ENCODE measurements at places on chromosomes 13 and 19.

DNA sequence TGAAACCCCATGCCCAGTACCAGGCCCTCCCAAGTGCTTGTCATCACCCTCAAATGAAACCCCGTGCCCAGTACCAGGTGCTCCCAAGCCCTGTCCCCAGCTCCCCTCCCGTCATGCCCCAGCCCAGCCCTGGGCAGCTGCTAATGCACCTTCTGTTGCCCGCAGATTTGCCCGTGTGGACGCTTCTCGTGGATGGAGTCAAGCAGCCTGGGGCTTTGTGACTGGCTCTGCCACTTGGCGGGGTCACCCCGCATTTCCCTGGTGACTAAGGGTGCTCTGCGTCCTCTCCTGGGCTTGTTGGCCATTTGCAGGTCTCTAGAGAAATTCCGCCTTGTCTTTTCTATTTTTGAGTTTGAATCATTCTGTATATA lies 82.7 kb downstream of the ATP11A start:
- no peak for DNase-seq

GRCh38 chr19:640161-640558 lies 481 bp downstream of the FGF22 start:
- DNase-seq = no peak

GRCh38 chr13:42083138-42083770 lies 34.8 kb downstream of the DGKH start:
- no peak for DNase-seq

DNA sequence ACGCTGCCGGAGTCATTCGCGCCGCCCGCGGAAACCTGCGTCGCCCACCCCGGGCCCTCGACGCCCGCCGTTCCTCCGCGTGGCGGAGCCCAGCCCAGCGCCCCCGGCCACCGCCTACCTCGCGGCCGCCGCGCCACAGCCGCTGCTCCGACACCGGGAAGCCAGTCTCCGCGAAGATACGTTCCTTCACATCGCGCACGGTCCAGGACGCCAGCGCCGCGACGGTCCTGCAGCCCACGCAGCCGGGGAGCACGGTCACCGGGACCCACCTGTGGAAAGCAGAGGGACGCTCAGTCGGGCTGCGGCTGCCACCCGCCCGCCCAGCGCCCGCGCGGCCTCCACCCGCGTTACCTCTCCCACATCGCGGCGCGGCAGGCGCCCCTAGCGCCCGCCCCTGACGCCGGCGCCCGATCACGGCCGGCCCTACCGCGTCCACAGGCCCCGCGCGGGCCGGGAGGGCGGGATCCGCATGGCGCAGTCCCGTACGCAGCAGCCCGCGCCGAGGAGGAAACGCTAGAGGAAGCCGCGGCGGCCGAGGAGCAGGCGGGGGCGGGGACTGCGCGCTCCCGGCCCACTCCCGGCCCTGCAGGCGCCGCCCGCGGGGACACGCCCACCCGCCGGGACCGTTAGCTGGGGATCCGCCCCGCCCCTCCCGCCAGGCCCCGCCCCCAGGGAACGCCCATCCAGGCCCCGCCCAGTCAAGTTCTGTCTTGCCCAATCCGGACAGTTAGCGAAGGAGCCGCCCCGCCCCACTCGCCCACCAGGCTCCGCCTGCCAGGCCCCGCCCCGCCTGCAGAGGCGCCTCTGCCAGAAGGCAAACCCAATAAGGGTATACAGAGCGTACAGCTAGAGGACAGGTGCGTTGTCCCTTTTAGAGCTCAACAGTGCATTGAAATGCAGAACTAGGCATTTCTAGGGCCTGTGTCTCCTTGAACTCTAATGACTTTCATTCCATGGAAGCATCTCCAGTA lies 58.2 kb downstream of the SACS start:
- peak; percentile 97 for DNase-seq

DNA sequence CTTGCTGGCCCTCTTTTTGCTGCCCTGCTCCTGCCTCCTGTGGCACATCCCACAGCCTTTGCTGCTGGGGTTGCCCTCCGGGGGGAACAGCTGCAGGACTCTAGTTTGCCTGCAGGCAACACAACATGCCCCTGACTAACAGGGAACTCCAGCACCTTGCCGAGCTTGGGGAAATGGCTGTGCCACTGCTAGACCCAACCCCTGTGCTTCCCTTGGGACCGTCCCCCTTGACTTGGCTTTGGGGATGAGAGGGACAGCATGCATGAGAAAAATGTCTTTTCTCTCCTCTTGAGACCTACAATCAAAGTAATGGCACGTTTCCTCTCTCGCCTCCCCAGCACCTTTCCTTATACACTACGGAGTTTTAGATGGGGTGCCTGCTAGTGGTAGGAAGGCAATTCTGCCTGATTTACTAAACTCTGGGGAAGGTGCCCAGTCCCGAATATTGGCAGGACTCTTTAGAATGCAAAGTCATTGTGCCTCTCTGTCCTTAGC lies 12.4 kb upstream of the VWA8 start:
- no peak for DNase-seq

DNA sequence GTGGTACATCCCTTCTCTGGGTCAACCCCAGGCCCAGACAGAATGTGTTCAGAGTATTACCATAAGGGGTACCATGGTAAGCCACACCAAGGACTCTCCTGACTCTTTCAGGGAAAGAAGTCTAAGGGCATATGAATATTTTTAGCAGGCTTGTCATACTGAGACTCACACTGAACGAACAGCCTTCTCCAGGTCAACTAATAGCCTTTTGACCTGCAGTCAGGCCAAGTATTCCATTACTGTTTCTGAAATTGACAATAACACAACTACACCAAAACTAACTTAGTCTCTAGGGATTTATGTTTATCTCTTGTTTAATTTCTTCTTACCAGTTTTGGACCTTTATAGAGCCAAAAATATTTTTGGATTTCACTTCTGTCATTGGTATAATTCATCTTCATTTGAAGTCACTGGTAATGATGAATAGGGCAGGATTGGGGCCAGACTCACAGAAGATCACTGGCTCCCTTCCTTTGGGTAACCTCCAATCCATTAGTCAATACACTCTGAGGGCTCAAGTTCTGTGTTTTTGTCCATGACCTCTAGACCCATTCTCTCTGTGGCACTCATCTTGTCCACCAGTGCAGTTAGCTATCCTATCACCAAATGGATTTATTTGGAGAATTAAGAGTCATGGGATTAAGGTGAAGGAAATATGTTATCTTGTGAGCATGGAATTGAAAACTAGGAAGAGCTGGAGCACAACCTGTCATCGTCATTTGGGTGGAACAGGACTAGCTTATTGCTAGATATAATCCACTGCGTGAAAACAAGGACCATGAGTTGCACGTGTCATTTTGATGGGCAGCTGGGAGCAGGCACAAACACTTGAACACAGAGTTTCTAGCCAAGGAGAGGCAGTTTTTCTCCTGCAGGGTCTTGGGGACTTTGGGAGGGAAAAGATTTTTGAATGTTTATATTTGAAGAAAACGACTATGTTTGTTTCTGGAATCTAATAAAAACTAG lies 313.3 kb downstream of the DCLK1 start:
- DNase-seq = no peak

GRCh38 chr19:9724157-9724556 lies 44.4 kb downstream of the ZNF846 start:
- DNase-seq = no peak

DNA sequence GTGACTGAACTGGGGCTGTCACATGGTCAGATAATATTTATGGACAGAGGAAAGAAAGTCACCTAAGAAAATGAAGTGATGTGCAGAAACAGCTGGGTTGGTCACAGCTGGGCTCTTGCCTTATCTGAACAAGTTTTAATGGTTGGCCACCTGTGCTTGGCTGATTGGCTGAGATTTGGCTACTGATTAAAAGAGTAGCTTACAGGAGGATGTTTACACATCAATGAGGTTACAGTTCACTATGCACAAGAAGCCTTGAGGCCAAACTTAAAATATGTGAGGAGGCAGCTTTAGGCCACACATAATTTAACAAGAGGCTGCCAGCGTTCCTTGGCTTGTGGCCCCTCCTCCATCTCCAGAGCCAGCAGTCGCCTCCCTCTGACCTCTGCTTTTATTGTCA lies 99.2 kb upstream of the C1QTNF9B start:
- no peak for DNase-seq

DNA sequence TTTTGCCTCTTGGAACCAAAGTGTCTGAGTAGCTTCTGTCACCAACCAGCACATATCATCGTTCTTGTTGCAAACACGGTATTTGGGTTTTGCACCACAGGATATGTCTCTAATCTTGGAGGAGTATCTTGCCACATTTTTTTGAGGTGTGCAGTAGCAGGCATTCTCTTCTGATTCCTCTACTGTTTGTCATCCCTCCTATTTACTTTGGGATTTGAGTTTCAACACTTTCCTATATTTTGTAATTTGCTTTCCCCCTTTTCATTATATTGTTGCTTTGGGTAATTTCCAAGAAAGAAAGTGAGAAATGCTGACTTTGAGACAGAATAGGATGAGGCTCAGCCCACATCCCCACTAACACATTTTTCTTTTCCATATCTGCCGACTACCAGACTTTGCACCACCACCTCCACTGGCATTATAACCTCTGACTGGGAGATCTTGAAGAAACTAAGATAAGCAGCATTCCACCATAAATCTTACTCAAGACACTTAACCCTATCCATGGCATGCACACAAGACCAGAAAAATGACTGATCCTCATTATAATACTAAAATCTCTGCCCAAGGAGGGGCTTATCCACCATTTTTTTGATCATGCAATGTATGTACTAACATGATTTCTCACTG lies 12.0 kb upstream of the DZIP1 start:
- no peak for DNase-seq

GRCh38 chr19:10431943-10432735 lies 11.8 kb downstream of the PDE4A start:
- peak; percentile 52 for DNase-seq

DNA sequence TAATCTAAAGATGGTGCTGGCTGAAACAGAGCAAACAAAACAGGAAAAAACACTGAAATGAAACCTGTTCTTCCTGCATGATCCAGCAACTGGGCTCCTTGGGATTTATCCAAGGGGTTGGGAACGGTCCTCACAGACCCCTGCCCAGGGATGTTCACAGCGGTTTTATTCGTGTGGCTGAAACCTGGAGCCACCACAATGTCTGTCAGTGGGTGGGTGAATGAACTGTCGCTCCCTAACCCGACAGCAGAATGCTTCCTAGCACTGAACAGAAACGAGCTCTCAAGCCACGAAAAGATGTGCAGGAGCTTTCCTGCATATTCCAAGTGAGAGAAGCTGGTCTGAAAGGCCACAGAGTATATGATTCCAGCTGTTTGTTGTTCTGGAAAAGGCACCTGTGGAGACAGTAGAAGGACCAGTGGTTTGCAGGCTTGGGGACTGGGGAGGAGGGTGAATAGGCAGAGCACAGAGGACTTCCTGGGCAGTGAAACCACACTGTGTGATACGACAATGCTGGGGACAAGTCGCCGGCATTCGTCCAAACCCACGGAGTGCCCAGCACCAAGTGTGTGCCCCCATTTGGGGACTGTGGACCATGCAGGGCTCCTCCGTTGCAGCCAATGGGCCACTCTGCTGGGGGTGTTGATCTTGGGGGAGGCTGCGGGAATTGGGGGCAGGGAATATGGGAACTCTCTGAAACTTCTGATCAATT lies 73.9 kb downstream of the TEX29 start:
- no peak for DNase-seq

GRCh38 chr13:44063881-44064280 lies 184.2 kb downstream of the LACC1 start:
- DNase-seq = no peak

DNA sequence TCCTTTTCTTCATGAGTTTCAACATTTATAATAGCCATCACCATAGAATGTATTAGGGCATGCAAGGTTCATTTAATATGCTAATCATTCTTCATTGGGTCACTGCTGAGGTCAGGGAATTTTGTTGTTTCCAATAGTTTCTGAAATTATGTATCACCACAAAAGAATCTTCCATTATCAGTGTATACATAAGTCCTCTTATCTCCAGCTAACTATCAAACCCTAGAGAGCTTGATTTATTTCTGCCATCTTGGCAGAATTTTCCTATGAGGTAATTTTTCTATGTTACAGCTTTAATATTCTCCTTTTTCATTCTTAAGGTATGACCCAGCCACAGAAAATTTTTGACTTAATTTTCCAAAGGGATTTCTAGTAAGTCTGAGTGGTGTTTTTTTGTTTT lies 415.0 kb upstream of the SLITRK1 start:
- no peak for DNase-seq

- DNase-seq = no peak
Measured at GRCh38 chr13:34942732-34943435, 814 bp downstream of the NBEA start.

DNA sequence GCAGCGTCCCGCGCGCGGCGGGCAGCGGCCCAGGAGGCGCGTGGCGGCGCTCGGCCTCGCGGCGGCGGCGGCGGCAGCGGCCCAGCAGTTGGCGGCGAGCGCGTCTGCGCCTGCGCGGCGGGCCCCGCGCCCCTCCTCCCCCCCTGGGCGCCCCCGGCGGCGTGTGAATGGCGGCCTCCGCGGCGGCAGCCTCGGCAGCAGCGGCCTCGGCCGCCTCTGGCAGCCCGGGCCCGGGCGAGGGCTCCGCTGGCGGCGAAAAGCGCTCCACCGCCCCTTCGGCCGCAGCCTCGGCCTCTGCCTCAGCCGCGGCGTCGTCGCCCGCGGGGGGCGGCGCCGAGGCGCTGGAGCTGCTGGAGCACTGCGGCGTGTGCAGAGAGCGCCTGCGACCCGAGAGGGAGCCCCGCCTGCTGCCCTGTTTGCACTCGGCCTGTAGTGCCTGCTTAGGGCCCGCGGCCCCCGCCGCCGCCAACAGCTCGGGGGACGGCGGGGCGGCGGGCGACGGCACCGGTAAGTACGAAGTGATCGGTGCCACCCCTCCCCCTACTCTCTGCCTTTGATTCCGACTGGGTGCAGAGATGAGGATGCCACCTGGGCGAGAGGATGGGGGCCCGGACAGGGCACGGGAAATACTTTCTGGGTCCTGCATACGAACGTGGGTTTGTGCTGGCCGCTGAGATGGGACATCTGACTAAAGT lies 874 bp downstream of the TRIM28 start:
- DNase-seq = peak; percentile 67

- no peak for DNase-seq
Measured at GRCh38 chr13:98182589-98182988, 5.5 kb upstream of the RNF113B start.

- no peak for DNase-seq
Measured at GRCh38 chr13:59901191-59901590, 262.5 kb downstream of the DIAPH3 start.

GRCh38 chr13:46721054-46721453 lies 75.9 kb downstream of the ESD start:
- DNase-seq = peak; percentile 32

DNA sequence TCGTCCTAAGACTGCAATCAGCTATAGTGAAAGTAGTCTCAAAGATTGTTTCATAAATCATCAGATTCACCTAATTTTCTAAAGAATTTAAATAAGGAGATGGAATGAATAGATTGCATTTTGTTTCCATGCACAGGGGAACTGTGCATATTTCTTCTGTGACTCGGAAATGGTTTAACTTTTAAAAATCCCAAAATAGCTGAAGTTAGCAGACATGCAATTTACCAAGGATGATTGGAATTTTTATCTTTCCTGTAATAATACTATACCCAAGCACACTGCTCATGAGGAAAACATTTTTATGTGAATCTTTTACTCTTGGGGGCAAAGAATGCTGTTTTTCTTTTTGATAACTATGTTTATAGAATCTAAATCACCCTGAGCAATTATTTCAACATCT lies 15.0 kb upstream of the LMO7 start:
- DNase-seq = no peak

- no peak for DNase-seq
Measured at GRCh38 chr19:36950335-36951119, 34.4 kb downstream of the ZNF568 start.
